ENCODE measurements at places on chromosomes 6 and 20.
A peak's percentile ranks its signal among the peaks of the same experiment; 100 is the strongest.

GRCh38 chr20:48006036-48006833 is 221.0 kb upstream of the SULF2 start:
- no peak for DNase-seq

GRCh38 chr6:69948479-69949114 is 82.2 kb downstream of the COL19A1 start:
- no peak for DNase-seq

- no peak for DNase-seq
Measured at GRCh38 chr20:20736303-20736702, 23.9 kb upstream of the RALGAPA2 start.

GRCh38 chr6:121460170-121460569 is 24.7 kb downstream of the GJA1 start:
- DNase-seq, result no peak

GRCh38 chr6:15503346-15503680 is 159.5 kb downstream of the DTNBP1 start:
- DNase-seq, result no peak

DNA sequence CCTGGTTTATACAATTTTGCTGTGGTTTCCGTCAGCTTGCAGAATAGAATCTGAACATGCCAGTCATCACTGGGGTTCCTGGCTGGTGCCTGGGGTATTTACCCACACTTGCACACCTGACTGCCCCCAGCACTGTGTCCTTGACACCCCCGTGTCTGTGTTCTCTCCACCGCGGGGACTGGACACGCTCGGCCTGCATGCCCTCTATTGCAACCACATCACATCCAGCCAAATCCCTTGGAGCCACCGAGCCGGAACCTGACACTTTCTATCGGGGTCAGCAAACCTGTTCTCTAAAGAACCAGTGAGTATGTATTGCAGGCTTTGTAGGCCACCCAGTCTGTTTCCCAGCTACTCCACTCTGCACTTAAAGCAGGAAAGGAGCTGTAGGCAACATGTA is 527.5 kb downstream of the PRKN start:
- no peak for DNase-seq

DNA sequence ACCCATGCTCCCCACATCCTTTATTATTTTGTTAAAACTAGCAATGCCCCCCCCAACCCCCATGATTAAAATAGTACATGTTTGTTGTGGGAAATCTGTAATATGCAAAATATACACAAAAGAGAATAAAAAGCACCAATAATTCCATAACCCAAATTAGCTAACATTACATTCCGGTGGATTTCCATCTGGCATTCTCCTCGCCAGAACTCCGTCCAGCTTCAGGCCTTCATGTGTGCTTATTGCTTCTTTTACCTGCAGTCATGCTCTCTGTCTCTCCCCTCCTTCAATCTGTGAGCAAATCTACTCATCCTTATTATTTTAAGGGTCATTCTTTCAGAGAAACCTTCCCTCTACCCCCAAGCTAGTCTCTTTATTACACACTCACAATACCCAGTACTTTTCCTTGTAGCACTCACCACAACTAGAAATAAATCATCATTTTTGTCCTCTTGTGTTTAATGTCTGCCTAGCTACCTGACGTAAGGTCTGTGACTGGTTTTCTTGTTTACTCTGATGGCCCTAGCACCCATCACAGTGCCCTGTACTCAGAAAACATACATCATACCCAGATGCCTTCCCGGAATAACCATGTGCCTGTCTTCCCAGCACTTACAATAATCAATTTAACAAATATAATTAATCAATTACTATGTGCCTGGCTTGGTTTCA is 25.6 kb upstream of the IER3 start:
- no peak for DNase-seq

DNA sequence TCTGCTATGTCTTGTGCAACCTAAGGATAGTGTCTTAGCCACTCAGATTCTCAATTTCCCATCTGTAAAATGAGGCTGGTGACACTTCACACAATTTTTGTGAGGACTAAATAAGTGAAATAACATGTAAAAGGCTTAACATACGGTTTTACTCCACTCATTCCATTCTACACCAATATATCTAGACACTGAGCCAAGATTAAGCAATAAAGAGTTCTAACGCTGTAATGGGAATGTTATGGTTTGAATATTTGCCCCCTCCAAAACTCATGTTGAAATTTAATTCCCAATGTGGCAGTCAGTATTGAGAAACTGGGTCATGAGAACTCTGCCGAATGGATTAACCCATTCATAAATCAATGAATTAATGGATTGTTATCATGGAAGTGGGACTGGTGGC is 301.0 kb downstream of the HACE1 start:
- no peak for DNase-seq

DNA sequence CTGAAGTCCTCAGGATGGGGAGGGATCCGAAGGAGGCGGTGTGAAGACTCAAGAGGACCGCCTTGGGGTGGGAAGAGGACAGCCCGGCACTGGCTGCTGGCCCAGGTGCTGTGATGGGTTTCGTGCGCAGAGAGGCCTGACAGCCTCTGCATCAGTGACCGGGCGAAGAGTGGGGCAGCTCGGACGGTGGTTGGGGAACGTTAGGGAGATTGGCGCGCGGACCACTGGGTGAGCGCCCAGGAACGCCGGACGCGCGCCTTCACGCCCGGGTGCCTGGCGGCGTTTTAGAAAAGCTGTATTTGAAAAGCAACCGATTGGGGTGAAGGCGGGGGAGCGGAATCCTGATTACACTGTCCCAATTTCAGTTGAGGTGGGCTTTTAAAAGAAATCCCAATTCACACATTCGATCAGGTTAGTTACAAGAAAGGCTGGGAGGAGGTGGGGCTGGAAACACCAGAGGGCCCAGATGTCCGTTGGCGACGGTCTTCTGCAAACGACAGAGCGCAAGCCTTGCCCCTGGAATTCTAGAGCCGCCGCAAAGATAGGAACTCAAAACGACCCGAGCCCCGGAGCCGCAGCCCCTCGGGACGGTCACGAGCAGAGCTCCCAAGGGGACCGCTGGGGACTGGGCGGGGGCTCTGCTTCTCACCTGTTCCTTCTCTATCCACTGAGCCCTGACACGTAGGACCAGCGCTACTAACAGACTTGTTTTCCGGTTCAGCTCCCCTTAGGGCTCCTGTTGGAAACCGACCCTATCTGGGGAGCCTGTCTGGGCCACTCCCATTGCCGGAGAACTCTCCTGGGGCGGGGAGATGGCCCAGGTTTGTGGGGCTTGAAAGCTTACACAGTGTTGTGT is 8.5 kb upstream of the TRIM40 start:
- no peak for DNase-seq

DNA sequence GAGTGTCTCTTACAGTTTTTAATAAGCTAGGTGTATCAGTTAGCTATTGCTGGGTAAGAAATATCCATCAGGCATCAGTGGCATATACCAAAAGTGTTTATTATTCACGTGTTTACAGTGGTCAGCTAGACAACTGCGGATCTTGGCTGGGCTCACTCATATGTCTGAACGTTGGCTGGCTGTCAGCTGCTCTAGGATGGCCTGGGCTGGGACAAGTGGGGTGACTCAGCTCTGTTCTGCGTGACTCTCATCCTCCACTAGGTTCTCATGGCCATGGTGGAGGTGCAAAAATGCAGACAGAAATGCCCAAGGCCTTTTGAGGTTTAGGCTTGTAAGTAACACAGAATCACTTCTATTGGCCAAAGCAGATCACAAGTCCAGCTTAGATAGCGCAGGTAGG is 22.0 kb downstream of the ZNF341 start:
- DNase-seq, result no peak

- DNase-seq, result peak; percentile 80
Measured at GRCh38 chr6:170024940-170025339, 265.9 kb downstream of the DLL1 start.

DNA sequence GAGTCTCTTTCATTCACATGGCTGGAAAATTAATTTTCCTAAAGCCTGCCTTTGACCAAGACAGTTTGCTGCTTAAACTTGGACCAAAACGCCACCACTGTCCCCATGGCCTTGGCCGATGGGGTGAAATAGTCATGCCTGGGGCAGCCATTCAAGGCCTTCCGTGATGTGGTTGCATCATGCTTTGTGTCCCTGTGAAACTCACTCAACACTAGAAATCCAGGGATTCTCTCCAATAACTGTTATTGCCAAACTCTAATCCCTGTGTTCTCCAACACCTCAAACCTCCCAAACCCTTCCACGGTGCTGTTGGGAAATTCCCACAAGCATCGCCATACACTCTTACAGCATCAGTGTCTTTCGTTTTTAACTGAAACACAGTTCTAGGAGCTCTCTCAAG is 1.4 kb upstream of the TXNDC5 start:
- no peak for DNase-seq

DNA sequence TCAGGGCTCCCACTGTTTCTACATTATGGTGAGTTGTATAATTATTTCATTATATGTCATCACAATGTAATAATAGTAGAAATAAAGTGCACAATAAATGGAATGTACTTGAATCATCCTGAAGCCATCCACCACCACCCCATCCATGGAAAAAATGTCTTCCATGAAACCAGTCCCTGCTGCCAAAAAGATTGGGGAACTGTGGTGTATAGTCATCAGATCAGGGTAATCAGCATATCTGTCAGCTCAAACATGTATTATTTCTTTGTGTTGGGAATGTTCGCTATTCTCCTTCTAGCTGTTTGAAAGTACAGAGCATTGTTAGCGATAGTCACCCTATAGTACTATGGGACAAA is 33.8 kb upstream of the SLC22A23 start:
- DNase-seq, result no peak

DNA sequence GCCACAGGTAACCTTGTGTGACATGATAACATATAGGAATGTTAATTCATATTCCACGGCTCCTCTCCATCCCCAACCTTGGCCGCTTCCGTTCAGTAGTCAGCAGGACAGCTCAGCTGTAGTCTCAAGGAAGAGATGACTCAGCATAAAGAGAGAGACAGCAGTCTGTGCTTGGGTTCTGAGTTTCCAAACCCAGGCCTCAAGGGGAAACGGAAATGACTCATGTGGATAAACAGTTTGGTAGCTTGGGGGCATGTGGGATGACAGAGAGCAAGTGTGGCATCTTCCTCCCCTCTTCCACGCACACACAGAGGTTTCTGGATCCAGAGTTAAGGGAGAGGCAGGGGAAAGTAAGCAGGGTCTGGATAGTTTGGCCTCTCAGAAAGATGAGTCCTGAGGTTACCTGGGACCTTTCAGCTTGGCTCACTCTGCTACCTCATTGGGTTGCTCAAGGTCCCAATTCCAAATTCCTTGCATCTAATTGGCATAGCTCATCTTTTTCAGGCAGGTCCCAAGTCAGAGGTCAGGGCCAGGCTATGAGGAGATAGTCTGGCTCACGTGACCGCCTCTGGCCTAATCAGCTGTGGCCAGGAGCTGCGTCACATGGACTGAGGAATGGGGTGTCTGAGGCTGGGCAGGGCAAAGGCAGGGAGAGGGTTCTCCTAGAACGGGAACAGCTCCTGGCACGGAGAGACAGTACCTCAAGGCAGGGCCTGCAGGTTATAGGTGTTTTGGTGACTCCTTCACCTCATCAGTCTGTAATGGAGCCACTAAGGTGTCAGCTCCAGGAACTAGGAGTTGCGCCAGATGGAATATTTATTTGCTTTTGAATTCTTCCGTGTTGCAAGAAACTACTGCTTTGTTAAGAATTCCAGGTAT is 36.5 kb upstream of the MLN start:
- DNase-seq, result peak; percentile 82

DNA sequence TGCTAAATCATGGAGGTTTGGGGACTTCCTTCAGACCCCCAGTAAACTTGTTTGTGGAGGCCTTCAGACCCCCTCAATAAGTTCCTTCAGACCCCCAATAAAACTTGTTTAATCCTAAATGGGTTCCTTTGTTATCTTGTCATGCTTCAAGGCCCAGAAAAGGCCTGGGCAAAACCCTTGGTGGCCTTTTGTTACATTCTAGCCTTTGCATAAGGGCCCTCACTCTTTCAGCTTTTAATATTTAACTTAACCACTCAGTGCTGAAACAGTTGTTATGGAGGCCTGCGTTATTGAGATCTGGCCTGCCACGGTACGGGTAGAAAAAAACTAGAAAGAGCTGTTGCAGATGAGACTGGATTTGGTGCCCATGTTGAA is 4.3 kb upstream of the DYNLRB1 start:
- DNase-seq, result no peak

- DNase-seq, result no peak
Measured at GRCh38 chr6:32097364-32097763, 11.8 kb downstream of the TNXB start.

GRCh38 chr6:34115403-34115795 is 30.5 kb downstream of the GRM4 start:
- DNase-seq, result peak; percentile 74

DNA sequence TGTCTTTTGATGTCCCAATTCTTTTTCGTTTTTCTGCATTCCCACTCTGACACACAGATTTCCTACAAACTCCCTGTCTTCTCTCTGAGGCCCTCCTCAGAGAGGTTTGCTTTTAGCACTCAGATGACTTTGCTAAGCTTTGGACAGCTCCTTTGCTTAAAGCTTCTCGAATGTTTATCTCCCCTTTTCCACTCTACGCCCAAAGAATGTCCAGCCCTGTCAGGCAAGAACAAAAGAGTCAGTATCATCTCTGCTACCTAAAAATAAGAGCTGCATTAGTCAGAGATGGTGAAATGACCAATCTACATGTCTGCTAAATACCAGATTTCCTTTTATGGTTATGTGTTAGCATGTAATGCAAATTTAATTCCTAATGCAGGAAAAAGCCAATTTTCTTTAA is 56.8 kb downstream of the PREP start:
- peak; percentile 9 for DNase-seq

GRCh38 chr6:32254761-32255198 is 30.9 kb upstream of the NOTCH4 start:
- DNase-seq, result no peak

DNA sequence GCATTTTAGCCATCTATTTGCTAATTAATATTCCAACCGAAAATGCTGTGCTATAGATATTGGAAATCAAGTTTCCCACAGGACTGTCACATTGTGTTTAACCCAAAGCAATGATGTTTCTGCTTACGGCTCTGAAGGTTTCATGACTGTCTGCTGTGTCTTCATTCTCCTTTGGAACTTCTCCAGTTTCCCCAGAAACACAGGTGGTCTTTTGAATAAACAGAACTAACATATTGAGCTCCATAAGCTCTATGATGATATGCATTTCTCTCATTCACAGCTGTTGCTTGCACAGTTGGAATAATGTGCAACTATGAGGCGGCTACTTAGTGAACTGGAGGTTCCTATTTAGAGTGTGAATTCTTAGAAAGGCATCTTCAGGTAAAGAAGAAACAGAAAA is 266.0 kb upstream of the ID4 start:
- no peak for DNase-seq

DNA sequence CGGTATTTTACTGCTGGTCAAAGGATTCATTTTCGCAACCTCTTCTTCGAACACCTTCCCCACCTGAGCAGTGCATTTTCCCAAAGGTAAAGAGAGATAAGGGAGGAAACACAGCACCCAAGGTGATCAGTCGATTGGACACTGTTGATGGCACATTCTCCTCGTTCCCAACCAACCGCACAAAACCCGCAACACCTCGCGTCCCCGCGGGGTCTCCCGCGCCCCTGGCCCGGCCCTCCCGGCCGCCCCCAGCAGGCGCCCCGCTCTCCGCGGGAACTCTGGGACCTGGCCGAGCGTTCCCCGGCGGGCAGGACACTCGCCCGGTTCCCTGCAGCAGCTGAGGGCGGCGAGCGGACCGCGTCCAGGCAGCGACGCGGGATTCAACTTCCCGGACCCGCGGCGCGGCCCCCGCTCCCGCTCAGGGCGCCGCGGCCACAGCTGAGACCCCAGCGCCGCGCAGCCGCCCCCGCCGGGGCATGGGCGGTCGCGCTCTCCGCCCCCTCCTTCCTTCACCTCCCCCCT is 506 bp downstream of the RGS17 start:
- DNase-seq, result peak; percentile 28

- no peak for DNase-seq
Measured at GRCh38 chr20:32296412-32296811, 19.0 kb downstream of the KIF3B start.
